Stimulated activated CD4-positive, alpha-beta T cell treated with anti-CD3 and anti-CD28 coated beads, Interleukin-15, amount 100 ng/mL, for 24 hours (primary cell): ENCODE measurements at places on chromosomes 7 and 10.

DNA sequence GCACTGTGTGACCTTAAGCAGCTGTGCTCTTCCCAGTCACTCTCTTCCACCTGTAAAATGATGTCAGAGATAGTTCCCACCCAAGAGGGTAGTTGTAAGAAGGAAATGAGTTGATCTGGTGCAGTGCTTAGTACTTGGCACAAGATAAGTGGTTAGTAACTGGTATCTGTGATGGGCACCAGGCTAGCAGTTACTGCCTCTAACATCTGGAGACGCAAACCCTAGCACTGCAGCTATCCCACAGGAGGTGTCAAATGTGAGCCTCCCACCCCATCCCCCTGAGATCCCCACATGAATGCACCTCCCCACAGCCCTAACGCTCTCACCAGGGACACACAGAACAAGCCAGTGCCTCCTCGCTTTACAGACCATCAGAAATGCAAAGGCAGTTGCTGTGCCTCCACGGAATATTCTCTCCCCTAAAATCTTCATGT lies 72.0 kb downstream of the KCNMA1 start:
- DNase-seq = no peak

DNA sequence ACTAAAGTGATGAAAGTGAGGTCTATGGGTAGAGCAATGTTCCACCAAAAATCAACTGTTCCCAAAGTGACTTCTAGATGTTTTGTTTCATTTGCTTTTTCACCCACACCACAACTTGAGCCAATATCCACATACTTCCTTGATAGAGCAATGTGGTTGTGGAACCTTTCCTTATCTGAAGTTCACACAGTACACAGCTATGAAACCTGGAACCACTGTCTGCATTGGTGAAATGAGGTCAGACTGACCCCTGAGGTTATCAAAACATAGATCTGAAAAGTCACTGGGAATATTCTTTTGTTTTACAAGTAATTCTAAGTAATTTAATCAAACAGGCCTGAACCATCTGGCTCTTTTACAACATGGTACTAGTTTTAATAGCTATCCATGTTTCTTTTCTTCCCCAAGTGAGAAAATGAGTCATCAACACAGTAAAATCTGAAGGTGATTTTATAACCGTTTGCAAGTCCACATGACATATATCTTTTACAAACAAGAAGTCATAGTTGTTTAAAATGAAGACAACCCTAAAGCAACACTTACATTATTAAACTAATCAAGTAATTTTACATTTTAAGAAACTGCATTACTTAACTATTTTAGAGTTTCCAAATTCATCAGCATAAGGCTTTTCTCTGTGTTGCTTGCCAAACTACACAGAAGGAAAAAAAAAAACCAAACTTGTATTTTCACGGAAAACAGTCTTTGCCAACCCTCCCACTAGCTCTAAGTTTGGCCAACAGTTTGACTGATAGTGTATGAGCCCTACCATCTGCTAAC lies 80.3 kb downstream of the LRRC17 start:
- DNase-seq = no peak

GRCh38 chr10:133489816-133490588 lies 36.3 kb downstream of the SCART1 start:
- peak; percentile 33 for DNase-seq

- DNase-seq = no peak
Observed at GRCh38 chr7:44959433-44959951, 19.3 kb downstream of the MYO1G start.

GRCh38 chr7:140078392-140078791 lies 15.6 kb upstream of the PARP12 start:
- DNase-seq = no peak
